ENCODE measurements at places on chromosomes 2 and 18. TPM values are rescaled to one million over a fixed set of nuclear protein-coding genes. Genes with fewer than 3 reads are reported as not detected.

The TEKT4 gene
- not detected for total RNA-seq

The PEX13 gene
- total RNA-seq, result 34.8 TPM

The CMPK2 gene
- total RNA-seq, result 0.28 TPM

The GALR1 gene
- not detected for total RNA-seq

The HTR2B gene
- 0.72 TPM for total RNA-seq

The REG3G gene
- total RNA-seq, result not detected

The LRATD1 gene
- 0.28 TPM for total RNA-seq

The AKAIN1 gene
- not detected for total RNA-seq

The ANTXR1 gene
- total RNA-seq, result 29.2 TPM

The MSH2 gene
- total RNA-seq, result 33.3 TPM

The ACTR1B gene
- total RNA-seq, result 34.2 TPM

The DNMT3A gene
- 6.1 TPM for total RNA-seq

The RAB6C gene
- total RNA-seq, result not detected

The POMC gene
- not detected for total RNA-seq

The TACR1 gene
- under 0.01 TPM for total RNA-seq

The MEP1B gene
- not detected for total RNA-seq

The ANKRD30BL gene
- total RNA-seq, result not detected

The MYCN gene
- total RNA-seq, result not detected

The UGGT1 gene
- 71.3 TPM for total RNA-seq

The IL1A gene
- 1.1 TPM for total RNA-seq

The EPC2 gene
- total RNA-seq, result 26.1 TPM

The MEIS1 gene
- total RNA-seq, result 209 TPM

The ITPRID2 gene
- total RNA-seq, result 168 TPM

The RPIA gene
- 4.1 TPM for total RNA-seq

The APCDD1 gene
- total RNA-seq, result 0.83 TPM

The NAT8 gene
- total RNA-seq, result not detected

The SLC5A7 gene
- not detected for total RNA-seq

The SULT1C4 gene
- 0.56 TPM for total RNA-seq

The NTSR2 gene
- total RNA-seq, result not detected

The HOXD3 gene
- total RNA-seq, result not detected

The CDH19 gene
- not detected for total RNA-seq

The AP1S3 gene
- total RNA-seq, result 5.8 TPM

The AQP12A gene
- total RNA-seq, result not detected

The GRB14 gene
- not detected for total RNA-seq

The CNTNAP5 gene
- not detected for total RNA-seq

The PPP1R1C gene
- 0.28 TPM for total RNA-seq

The C1QL2 gene
- not detected for total RNA-seq

The CCDC142 gene
- 8.4 TPM for total RNA-seq

The PDCL3 gene
- total RNA-seq, result 22.8 TPM

The GAL3ST2 gene
- not detected for total RNA-seq

The ANO7 gene
- 0.36 TPM for total RNA-seq

The CTIF gene
- 25.1 TPM for total RNA-seq

The RGPD6 gene
- 10.6 TPM for total RNA-seq

The ELP2 gene
- 161 TPM for total RNA-seq

The DQX1 gene
- not detected for total RNA-seq

The PTH2R gene
- not detected for total RNA-seq

The ID2 gene
- 389 TPM for total RNA-seq

The VPS54 gene
- 18.1 TPM for total RNA-seq
